Esophagus muscularis mucosa (tissue), 4 donors: ENCODE measurements at places on chromosomes 16 and 17. TPM values are rescaled to one million over a fixed set of nuclear protein-coding genes. Genes with fewer than 3 reads are reported as not detected.

GRCh38 chr16:87003414-87003755 is 313.8 kb downstream of the C16orf95 start:
- no peaks in the 10 kb centered on the region for H3K36me3 ChIP-seq
- H3K27ac ChIP-seq, result no peak overlapping the region
- H3K27me3 ChIP-seq, result no peaks in the 10 kb centered on the region
- no peak for DNase-seq
- H3K4me3 ChIP-seq, result no peak overlapping the region

- H3K36me3 ChIP-seq, result no peaks in the 10 kb centered on the region
- H3K4me3 ChIP-seq, result no peak overlapping the region
- H3K4me1 ChIP-seq, result peaks cover 33% of the 10 kb centered on the region
- no peak for DNase-seq
- no peak overlapping the region for H3K27ac ChIP-seq
Measured at GRCh38 chr17:1168533-1169220, 11.1 kb downstream of the ABR start.

GRCh38 chr17:48622857-48623256 is 3.3 kb downstream of the HOXB9 start:
- H3K4me3 ChIP-seq, result no peak overlapping the region
- no peak overlapping the region for H3K27ac ChIP-seq
- peaks cover 100% of the 10 kb centered on the region for H3K27me3 ChIP-seq
- peaks cover 40% of the 10 kb centered on the region for H3K4me1 ChIP-seq
- H3K36me3 ChIP-seq, result no peaks in the 10 kb centered on the region

DNA sequence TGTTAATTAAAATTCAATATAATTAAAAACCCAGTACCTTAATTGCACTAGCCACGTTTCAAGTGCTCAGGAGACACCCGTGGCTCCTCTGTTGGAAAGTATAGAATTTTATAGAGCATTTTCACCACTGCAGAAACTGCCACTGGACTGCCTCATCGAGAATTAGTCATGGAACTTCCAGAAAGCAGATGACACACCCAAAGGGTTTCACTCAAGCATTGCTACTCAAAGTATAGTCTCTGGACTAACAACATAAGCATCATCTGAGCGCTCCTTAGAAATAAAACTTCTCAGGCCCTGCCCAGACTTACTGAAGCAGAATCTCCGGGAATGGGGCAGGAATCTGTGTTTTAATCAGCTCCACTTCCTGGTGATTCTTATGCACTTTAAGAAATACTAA is 63.5 kb upstream of the GPR139 start:
- H3K4me1 ChIP-seq, result no peaks in the 10 kb centered on the region
- DNase-seq, result no peak
- no peak overlapping the region for H3K4me3 ChIP-seq
- H3K27ac ChIP-seq, result no peak overlapping the region
- H3K36me3 ChIP-seq, result no peaks in the 10 kb centered on the region
- no peaks in the 10 kb centered on the region for H3K27me3 ChIP-seq

GRCh38 chr16:4180511-4180910 is 61.4 kb downstream of the SRL start:
- no peak for DNase-seq
- H3K27me3 ChIP-seq, result no peaks in the 10 kb centered on the region
- H3K36me3 ChIP-seq, result no peaks in the 10 kb centered on the region

MT4 gene
- total RNA-seq, result not detected

WNT9B gene
- total RNA-seq, result not detected
